Calu3 (cell line): ENCODE measurements at places on chromosomes 3 and 15. TPM values are rescaled to one million over a fixed set of nuclear protein-coding genes. Genes with fewer than 3 reads are reported as not detected.
A peak's percentile ranks its signal among the peaks of the same experiment; 100 is the strongest.

GRK7 gene
- not detected in 2 replicates for total RNA-seq

ZNF80 gene
- not detected in 2 replicates for total RNA-seq

C3orf85 gene
- total RNA-seq = not detected in 2 replicates

DNA sequence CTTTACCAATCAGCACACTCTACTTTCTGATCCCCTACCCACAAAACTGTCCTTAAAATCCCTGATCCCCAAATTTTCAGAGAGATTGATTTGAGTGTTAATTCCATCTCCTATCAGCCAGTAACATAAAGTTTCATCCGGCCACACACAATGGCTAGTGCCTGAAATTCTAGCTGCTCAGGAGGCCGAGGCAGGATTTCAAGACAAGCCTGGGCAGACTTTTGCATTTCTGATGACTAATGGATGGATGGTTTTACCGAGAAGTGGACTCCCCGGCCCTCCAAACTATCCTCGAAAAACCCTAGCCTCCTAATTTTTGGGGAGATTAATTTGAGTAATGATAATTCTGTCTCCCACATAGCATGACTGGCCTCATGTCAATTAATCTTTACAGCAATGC is 269.8 kb upstream of the POU1F1 start:
- no peak for DNase-seq

DNA sequence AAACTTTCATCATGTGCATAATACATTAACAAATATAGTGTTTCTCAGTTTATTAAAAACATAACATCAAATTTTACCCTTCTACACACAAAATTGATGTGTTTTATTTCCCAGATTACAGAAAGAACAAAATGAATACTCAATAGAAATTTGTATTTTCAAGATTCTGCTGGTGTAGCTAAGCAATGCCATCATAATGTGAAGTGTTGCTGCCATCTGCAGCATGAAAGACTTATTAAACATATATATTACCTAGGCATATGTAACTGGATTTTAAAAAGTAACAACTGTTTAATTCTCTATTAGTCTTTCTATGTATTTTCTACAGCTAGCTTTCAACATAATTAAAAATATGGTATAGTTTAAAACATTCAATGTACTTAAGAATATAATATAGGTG is 27.5 kb downstream of the PLSCR5 start:
- DNase-seq = peak; percentile 49

NR1I2 gene
- total RNA-seq = 2.9 and 6.0 TPM in 2 replicates
